Cardiac muscle cell (in vitro differentiated cells and primary cell): ENCODE measurements at places on chromosomes 7 and 10.

GRCh38 chr10:125030567-125031197 lies 88.8 kb downstream of the ZRANB1 start:
- H3K36me3 ChIP-seq: no peaks in the 10 kb centered on the region
- DNase-seq: no peak
- H3K27ac ChIP-seq: no peak overlapping the region
- H3K4me1 ChIP-seq: no peaks in the 10 kb centered on the region

DNA sequence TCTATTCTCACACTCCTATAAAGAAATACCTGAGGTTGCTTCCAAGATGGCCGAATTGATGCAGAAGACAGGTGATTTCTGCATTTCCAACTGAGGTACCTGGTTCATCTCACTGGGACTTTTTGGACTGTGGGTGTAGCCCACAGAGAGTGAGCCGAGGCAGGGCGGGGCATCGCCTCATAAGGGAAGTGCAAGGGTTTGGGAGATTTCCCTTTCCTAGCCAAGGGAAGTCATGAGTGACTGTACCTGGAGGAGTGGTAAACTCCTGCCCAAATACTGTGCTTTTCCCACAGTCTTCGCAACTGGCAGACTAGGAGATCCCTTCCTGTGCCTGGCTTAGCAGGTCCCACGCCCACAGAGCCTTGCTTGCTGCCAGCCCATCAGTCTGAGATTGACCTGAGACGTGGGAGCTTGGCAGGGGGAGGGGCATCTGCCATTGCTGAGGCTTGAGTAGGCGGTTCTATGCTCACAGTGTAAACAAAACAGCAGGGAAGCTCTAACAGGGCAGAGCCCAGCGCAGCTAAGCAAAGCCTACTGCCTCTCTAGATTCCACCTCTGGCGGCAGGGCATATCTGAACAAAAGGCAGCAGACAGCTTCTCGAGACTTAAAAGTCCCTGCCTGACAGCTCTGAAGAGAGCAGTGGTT lies 152.2 kb downstream of the ARL4A start:
- no peaks in the 10 kb centered on the region for H3K27me3 ChIP-seq
- H3K36me3 ChIP-seq: no peaks in the 10 kb centered on the region
- peak; percentile 31 for DNase-seq
- peaks cover 10% of the 10 kb centered on the region for H3K4me1 ChIP-seq

DNA sequence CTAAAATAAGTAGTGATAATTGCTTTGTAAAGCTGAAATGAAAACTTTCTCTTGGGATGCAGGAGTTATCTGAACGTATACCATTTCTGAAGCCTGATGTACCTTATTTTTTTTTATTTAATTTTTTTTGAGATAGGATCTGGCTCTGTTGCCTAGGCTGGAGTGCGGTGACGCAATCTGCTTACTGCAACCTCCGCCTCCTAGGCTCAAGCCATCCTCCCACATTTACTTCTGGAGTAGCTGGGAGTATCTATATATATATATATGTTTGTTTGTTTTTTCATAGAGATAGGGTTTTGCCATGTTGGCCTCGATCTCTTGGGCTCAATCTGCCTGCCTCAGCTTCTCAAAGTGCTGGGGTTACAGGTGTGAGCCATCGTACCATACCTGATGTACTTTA lies 2.4 kb downstream of the PMPCB start:
- H3K4me3 ChIP-seq: no peak overlapping the region
- H3K27ac ChIP-seq: no peak overlapping the region
- no peaks in the 10 kb centered on the region for H3K27me3 ChIP-seq
- peaks cover 42% of the 10 kb centered on the region for H3K36me3 ChIP-seq
- DNase-seq: no peak
- H3K4me1 ChIP-seq: peaks cover 9% of the 10 kb centered on the region

DNA sequence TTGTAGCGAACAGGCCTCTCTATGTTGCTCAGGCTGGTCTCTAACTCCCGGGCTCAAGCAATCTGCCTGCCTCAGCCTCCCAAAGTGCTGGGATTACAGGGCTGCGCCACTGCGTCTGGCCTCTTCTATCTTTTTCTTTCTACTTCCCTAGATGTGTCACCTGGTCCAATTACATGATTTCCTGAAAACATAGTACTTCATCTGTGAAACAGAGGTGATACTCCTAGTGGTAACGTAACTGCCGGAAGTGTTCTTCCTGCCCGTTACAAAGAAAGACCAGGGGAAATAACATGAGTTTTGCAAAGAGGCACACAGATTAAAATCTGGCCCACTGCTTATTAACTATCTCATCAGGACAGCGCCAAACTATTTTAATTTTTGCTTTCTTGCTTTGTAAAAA lies 18.4 kb upstream of the HGF start:
- no peaks in the 10 kb centered on the region for H3K36me3 ChIP-seq
- peaks cover 6% of the 10 kb centered on the region for H3K4me1 ChIP-seq
- no peak overlapping the region for H3K27ac ChIP-seq
- DNase-seq: no peak
- no peak overlapping the region for H3K4me3 ChIP-seq

- H3K27ac ChIP-seq: no peak overlapping the region
- no peak overlapping the region for H3K4me3 ChIP-seq
- H3K27me3 ChIP-seq: no peaks in the 10 kb centered on the region
- DNase-seq: no peak
- peaks cover 14% of the 10 kb centered on the region for H3K36me3 ChIP-seq
- H3K4me1 ChIP-seq: peaks cover 3% of the 10 kb centered on the region
Measured at GRCh38 chr7:1156782-1157535, 3.0 kb downstream of the ZFAND2A start.
